ENCODE measurements at places on chromosomes 6 and 20.
A peak's percentile ranks its signal among the peaks of the same experiment; 100 is the strongest.

- peak; percentile 2 for DNase-seq
These were observed 33.4 kb upstream of the SLC22A1 start for GRCh38 chr6:160088069-160088783.

GRCh38 chr20:38547288-38548085 is 33.5 kb upstream of the ADIG start:
- DNase-seq = no peak

DNA sequence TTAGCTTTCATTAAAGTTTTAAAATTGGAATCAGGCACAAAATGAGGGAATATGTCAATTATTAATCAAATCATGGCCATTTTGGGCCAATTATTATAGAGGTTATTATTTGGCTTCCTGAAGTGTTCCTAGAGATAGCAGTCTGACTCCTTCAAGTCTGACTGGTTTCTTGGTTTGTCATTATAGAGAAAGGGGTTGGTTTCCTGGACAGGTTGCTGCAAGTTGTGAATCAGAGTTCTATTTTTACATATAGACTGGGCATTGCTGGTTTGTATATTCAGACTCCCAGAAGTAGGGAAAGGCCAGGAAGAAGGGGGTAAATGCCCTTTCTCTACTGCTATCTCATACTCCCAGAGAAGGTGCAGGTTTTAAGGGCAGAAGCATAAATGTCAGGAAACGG is 121.4 kb upstream of the CEP162 start:
- DNase-seq = no peak

DNA sequence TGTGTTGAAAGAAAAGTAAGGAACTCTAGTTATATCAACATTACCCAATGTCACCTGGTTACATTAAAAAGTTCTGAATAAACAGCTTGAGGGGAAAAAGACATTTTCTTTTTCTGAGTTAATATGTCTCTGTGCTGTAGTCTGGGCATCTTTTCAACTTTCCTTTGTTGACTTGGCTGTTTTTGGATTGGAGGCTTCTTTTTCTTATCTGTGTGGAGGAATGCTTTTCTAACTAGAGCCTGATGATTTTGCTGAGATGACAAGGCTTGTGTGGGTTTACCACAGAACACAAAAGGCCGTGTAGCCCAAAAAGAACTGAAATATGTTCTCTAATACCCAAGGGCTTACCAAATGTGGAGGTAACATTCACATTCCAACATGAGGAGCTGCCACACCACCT is 161.8 kb downstream of the KCNQ5 start:
- no peak for DNase-seq

DNA sequence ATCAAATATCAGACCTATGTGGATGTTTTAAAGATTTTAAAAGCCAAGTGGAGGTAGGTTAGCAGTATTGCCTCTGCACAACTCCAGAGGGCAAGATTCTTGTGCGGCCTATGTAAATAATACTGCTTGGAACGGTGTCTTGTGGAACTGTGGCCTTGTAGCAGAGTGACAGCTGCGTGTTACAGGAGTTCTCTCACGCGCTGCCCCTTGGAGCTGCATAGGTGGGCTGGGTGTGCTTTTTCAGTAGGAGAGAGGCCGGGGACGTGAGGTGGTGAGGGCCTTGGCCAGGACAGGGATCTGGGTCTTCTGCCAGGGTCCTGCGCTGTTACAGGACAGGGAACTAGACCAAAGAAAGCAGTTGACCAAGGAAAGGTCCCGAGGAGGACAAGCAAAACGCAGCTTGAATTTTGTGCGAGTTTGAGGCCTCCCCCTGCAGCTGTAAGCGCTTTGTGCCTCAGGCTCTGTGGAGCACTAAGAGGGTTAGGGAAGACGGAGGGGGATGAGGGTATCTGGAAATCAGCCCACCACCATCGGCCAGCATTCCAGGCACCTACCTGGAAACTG is 1.5 kb downstream of the TMEM181 start:
- DNase-seq = no peak

- DNase-seq = no peak
These were observed 22.3 kb downstream of the ABRACL start for GRCh38 chr6:139050770-139051313.
